ENCODE measurements at places on chromosomes 4 and X.

DNA sequence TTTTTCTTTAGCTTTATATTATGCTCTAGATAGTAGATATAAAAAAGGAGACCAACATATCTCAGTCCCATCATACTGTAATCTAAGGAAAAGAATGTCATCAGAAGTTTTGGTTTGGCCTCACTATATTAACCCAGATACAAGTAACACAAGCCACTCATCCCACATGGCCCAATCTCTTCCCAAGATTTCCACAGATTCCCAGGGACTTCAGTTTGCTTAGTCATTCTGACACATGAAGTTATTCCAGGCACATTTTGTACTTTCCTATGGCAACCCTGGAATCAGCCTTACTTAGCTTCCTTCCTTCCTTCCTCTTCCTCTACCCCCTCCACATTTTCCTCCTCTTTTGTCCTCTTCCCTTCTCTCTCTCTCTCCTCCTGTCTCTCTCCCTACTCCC is 21.7 kb upstream of the DCLK2 start:
- DNase-seq = no peak

DNA sequence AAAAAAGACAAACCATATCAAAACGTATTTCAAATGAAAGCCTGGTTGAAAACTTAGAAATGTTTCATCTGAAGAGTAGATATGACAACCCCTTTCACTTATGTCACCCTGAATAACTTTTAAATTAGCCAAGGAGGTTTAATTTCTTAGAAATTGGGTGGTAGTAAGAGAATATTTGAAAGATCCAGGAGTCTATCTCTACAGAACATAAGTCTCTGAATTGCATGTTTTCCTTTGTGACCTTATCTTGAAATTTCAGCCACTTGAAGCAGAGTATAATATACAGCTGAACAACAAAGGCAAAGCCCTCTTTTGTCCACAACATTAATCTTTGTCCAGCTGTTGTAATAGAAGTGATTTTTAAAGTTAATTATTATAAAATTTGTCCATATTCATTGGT is 49.5 kb downstream of the TMEM154 start:
- DNase-seq = no peak

GRCh38 chr4:170888660-170889059 is 798.9 kb upstream of the AADAT start:
- DNase-seq = no peak

DNA sequence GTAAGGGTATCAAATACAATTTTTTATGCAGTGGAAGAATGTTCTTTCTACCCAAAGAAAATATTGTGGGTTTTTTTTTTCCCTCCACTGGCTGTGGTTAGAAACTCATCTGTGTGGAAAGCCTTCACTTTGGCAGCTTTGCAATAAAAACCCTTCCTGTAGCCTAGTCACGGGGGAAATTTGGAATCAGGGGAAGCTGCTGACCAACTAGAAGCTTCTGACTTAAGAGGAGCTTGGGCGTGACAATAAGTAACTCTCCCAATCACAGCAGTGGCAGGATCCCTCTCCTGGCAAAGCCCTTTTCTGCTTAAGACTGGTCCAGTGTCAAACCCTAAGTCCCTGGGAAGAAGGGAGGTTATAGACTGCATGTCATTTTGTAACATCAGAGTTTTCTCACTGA is 87.9 kb downstream of the LRRC66 start:
- no peak for DNase-seq

- no peak for DNase-seq
These were observed 40.7 kb upstream of the GPC3 start for GRCh38 chrX:134025986-134026545.

- no peak for DNase-seq
These were observed 358.6 kb downstream of the GPM6A start for GRCh38 chr4:175453456-175453855.

GRCh38 chrX:86914569-86914968 is 603.0 kb upstream of the KLHL4 start:
- DNase-seq = no peak

- DNase-seq = no peak
These were observed 106.0 kb downstream of the IQCM start for GRCh38 chr4:149709640-149710039.

GRCh38 chr4:52560844-52561280 is 98.2 kb downstream of the USP46 start:
- no peak for DNase-seq

GRCh38 chr4:38306482-38307071 is 346.4 kb downstream of the PTTG2 start:
- no peak for DNase-seq

- DNase-seq = no peak
These were observed 172.8 kb downstream of the SMIM20 start for GRCh38 chr4:26086621-26087441.

GRCh38 chrX:102767287-102767686 is 46.7 kb downstream of the GPRASP3 start:
- no peak for DNase-seq

DNA sequence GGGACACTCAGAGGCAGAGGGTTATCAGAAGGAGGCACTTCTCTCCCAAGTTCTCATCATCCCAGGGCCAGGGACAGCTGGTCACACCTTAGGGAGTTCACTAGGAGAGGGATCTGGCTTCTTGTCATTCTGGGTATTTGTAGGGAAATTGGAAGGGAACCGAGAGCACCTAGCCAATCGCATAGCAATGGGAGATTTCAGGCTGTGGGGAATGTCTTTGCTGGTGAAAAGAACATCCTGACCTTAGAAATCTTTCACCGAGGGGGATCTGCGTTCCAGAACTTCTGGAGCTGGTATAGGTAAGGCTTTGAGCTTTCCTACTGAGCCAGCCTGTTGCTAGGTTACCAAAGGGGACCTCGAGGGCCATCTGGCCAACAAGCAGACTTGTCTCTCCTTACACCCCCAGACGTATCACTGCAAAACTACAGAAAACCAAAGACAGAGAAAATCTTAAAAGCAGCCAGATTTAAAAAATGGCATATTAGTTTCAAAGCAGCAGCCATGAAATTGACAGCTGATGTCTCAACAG is 6.8 kb downstream of the HTT-AS start:
- no peak for DNase-seq

DNA sequence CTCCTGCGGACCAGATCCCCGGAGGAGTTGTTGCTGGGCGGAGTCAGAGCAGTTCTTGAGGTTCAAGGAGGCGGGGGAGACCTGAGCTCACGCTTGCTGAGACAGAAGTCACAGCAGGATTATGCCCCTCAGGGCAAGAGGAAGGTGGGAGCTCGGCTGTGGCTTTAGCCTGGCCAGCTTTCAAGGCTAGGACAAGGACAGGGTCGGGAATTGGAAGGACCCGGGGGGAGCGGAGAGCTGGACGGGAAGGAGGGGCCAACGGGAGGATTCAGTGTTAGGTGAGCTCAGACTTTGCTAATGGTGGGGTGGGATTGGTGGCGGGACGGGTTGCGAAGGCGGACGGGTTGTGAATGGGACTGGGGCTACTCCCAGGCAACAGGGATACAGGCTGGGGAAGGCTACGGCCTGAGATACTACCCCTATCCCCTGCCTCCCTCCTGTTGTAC is at the start of gene RIBC1:
RIBC1 (plus strand) TSS at position 13 of the 446 bp plus-strand sequence. CDS start 3,404 bp downstream, outside the sequence.
- no peak for DNase-seq

- no peak for DNase-seq
These were observed 97.6 kb downstream of the CPE start for GRCh38 chr4:165476214-165477098.

All from activated CD4-positive, alpha-beta T cell treated with anti-CD3 and anti-CD28 coated beads, Interleukin-2, amount 50 U/mL, for 4 hours (primary cell).